ENCODE measurements at places on chromosomes 4 and X. TPM values are rescaled to one million over a fixed set of nuclear protein-coding genes. Genes with fewer than 3 reads are reported as not detected.

The CC2D2A gene
- total RNA-seq: 4.6 TPM

The GLUD2 gene
- 0.43 TPM for total RNA-seq

The IGSF1 gene
- total RNA-seq: under 0.01 TPM

The TCEAL5 gene
- total RNA-seq: not detected

The SCRG1 gene
- total RNA-seq: not detected
